ENCODE measurements at places on chromosomes 13 and 19.

- no peak for DNase-seq
Measured at GRCh38 chr19:51325161-51325976, 13.9 kb downstream of the IGLON5 start.

DNA sequence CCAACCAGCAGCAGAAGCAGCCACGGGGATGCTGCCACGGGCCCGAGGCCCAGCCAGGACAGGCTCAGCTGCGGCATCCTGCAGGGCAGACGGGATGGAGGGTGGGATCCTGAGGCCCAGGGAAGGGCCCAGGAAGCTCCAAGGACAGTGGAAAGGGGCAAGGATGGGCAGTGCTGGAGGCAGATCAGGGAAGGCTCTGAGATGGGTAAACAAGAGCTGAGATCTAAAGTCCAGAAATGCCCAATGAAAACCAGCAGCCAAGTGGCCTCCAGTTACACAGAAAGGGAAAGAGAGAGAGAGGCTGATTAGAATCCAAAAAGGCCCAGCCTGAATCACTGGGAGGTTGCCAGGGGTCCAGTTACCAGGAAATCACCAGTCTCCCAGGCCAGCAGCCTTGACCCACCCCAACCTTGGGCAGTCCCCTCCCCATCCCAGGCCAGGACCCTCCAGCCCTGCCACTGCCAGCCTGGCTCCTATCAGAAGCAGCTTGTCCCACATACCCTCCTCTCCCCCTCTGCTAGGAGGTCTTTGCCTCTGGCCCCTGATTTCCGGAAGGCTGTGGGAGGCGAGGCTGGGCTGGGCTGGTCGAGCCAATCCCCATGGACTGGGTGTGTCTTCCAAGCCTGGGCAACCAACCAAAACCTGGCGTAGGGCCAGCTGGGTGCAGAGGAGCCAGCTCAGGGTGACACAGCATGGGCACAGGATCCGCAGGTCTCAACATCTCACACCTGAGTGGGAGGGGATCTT, at the start of gene CYP4F11:
Gene CYP4F11, minus strand, starts transcription at position 198 of the 747 bp plus-strand sequence. Its CDS starts 121 bp downstream, at position 77.
- DNase-seq: no peak

- DNase-seq: no peak
Measured at GRCh38 chr19:28963486-28964250, 249.3 kb downstream of the UQCRFS1 start.

DNA sequence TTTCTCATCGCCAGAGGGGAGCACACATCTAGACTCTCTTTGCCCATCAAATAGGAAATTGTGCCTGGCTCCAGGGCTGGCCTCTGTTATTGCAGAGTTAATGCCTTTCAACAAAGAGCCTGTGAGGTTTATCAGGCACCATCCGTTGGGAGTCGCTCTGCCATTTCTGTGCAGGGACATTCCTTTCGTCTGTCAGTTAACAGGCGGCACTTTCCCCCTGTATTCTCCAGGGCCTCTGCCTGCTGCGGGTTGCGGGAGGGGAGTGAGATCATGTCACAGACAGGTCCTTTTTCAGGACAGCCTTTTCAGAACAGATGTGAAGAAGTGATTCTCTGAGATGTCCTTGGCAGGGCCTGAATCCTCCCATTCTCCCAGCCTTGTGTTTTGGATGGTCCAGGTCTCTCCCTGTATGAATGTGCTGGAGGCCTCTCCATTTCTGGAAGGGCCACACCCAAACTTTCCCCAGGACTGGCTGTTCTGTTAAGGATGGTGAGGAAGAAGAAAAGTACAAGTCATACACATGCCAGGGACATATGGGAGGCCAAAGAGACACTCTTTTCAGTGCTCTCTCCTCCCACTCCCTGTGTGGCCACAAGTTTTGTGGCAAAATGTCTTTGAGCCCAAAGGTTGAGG, 14.9 kb downstream of the SERP2 start:
- DNase-seq: no peak

- no peak for DNase-seq
Measured at GRCh38 chr19:50341091-50341564, 12.0 kb upstream of the KCNC3 start.

DNA sequence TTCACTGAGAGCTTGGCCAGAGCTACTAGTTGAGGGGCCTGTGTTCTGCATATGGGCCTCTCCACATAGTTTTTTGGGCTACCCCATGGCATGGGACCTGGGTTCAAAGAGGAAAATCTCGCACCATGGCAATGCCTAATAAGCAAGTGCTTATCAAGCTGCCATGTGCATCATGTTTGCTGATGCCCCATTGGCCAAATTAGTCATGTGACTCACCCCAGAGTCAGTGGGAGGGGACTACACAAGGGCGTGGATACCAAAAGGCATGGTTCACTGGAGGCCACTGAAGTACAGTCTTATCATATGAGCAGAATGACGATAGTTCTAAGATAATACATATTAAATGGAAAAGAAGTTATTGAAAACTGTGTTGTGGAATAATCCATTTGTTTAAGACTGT, 214.8 kb downstream of the LMO7 start:
- DNase-seq: no peak

DNA sequence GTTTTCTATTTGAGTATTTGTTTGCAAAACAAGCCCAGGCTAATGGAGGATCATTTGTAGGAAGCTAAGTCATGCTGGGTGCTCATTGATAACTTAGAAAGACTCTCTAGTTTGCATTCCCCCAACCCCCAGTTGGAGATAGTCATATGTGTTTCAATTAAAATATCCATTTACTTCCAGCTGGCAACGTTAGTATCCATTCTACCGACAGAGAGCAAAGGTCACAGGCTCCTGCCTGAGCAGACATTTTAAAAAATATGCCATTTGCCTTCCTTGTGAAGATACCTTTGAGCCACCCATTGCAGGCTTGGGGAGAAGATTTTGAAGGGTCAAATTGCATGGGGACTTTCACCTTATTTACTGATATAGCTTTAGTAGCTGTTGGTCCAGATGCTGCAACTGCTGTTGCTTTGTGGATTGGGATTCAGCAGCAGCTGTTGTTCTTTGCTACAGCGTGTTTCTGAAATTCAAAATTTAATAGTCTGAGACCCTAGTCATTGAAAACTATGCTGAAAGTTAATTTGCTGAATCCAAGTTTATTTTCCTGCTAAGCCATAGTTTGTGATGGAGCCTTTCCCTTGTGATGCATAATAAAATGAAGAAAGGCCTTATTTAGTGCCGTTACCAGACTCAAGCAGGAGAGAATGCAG, 335.1 kb downstream of the GPC6 start:
- no peak for DNase-seq

DNA sequence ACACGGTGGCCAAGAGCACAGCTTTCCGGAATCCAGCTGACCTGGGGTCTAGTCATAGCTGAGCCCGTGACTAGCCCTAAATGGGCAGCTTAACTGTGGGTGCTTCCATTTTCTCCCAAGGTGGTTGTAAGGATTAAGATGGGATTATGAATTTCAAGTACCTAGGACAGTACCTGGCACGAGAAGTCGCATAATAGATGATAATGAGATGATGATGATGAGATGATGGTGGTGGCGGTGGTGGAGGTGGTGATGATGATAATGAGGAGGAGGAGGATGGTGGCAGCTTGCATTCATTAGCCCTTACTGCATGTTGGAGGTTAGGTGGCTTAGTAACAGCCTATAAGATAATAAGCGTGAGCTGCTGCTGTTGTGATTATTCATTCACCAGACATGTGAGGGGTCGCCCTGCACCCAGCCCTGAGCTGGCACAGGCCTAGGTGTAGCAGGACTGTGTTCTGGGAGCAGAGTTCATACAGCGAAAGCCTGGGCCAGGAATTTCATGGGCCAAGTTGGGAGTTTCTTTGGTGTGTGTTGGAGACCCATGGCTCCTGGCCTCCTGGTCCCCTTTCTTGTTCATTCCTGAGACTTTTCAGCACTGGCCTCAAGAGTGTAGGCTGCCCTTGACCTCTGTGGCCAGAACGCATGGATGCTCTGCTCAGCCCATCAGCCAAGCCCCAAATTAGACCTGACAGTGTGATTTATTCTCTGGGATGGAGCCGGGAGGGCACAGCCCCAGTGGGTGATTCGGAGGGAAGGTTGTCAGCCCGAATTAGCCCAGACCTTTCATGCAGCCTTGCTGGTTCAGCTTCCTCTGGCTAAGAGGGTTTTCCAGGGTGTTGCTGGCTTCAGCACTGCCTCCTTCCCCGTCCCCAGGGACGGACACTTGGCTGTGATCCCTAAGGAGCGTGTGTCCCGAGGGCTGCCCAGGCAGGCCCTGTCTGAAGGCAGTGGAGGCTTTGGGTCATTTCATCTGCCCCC, 128.8 kb downstream of the SIPA1L3 start:
- DNase-seq: peak; percentile 37

DNA sequence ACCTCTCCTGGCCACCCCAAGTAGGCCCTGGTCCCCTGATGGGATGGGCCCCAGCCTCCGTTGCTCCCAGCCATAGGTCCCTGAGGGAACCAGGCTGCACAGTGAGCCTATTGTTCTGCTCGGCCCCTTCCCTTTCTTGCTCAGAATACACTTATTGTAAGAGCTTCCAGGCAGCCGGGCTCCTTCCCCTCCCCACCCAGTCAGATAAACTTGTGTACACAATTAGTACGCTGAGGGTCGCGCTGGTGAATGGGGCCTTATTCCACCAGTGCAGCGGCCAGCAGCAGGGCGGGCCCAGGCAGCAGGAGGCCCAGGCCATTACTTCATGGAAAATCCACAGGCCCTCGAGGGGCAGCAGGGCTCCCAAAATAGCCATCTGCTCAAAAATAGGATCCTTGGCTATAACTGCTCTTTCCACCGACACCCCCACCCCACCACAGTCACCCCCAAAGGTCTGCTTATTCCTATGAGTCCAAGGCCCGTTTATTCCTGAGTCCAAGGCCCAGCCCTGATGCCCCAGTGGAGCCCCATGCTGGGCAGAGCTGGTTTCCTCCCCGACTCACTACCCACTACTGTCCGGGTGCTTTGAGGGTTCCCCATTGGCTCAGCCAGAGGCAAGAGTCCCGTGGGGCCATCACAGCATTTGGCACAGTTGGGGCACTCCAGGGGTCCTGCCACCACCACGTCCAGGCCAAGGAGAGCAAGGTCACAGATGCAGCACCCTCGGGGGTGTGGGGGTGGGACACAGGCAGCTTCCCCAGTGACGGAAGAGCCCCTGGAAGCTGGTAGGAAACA, 22.1 kb downstream of the CAPN12 start:
- DNase-seq: no peak

DNA sequence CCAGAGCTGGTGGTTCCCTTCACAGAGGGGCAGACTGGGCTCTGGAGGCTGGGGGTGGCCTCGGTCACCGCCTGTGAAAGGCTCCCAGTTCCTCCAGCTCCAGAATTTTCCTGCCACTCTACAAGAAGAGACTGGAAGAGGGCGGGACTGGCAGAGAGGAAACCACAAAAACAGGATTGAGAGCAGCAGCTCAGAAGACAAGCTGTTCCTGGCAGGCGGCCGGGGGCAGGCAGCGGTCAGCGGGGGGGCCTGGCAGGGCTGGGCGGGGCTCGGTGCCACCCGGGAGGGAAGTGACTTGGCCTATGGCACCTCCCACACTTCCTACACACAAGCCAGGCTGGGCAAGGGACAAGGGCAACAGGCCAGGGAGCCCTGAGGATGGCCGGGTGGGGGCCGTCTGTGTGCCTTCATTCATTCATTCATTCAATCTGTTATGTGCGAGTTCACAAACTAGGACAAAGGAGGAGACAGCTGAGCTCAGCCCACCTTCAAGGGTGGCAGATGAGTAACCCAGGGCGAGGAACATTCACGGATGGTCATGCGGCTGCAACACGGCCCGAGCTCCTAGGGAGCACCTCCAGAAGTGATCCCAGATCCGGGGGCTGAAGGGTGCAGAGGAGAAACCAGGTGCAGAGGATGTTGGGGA, 16.9 kb upstream of the BTBD2 start:
- DNase-seq: peak; percentile 35

DNA sequence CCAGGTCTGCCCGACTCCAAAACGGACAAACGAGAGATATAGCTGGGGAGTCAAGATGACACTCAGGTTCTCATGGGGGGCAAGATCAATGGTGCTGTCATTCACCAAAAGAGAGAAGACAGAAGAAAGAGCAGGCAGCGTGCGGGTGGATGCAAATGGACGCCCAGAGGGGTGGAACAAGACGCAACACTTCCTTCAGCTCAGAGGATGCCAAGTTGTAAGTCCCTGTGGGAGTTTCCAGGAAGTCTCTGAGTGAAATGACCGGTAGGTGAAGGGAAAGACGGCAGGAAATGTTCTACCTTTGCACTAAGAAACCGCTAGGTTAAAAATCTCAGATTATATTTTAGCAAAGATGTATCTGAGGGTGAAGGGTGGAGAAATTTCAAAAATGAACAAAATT, 26.5 kb downstream of the TUBGCP3 start:
- no peak for DNase-seq

- DNase-seq: no peak
Measured at GRCh38 chr13:102028868-102029267, 373.0 kb downstream of the FGF14 start.

- no peak for DNase-seq
Measured at GRCh38 chr13:28458051-28458450, 36.9 kb downstream of the FLT1 start.

GRCh38 chr13:20028953-20029352, 70.4 kb downstream of the ZMYM2 start:
- DNase-seq: no peak

DNA sequence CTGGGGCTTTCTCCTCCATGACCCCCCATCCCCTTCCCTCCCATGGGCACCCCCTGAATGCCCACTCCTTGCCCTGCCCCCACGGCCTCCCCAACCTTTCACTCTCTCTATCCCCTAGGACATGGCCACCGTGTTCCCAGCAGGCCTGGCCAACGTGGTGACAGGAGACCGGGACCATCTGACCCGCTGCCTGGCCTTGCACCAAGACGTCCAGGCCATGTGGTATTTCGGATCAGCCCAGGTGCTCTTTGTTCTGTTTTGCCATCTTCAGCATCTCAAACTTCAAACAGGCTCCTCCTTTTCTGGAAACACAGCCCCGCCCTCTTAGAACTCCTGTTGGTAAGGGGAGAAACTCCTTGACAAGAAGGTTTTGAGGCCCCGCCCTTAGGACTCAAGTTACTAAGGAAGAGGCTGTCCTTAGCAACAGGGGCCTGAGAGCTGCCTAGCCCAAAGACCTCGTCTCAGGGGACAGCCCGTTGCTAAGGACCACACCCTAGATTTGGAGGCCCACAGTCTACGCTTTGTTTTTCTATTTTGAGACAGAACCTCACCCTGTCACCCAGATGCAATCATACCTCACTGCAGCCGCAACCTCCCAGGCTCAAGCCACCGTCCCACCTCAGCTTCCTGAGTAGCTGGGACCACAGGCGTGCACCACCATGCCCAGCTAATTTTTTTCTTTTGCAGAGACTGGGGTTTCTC, 5.1 kb upstream of the FLT3LG start:
- DNase-seq: no peak

- DNase-seq: no peak
Measured at GRCh38 chr13:73731564-73731963, 402.6 kb downstream of the KLF12 start.

Data from HS-5 (cell line).